ENCODE measurements at places on chromosomes 6 and 20.
A peak's percentile ranks its signal among the peaks of the same experiment; 100 is the strongest.

DNA sequence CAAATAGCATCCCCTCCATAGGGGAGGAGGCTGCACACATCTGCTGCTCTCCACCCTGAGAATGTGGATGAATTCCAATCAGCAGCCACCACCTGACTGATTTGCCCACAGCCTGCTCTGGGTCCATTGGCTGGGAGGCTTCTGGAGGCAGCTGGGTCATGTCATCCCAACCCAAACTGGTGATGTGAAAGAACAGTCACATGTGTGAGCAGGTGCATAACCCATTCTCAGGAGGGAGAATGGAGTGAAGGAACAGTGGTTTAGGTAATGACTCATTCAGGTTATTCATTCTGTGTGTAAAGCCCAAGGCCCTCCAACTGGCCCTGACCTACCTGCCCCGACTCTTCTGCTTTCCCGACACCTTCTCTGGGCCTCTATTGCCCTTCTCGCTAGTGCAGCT is 90.9 kb upstream of the GCM1 start:
- no peak for DNase-seq

DNA sequence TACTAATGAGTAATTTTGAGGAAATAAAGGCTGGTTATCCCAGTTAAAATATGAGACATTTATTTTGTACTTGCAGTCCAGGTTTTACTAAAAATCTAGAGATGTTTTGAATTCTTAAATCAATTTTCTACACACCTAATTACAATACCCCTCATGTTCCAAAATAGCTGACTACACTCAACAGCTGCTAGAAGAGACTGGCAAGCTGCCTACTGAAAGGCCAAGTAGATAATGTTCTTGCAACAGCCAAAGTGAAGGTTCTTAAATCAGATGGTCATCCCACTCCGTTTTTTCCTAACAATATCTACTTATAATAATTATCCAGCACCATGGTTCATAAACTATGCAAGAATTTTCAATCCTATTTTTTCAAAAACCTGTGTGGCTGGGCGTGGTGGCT is 69.0 kb downstream of the DTNBP1 start:
- DNase-seq, result peak; percentile 37

DNA sequence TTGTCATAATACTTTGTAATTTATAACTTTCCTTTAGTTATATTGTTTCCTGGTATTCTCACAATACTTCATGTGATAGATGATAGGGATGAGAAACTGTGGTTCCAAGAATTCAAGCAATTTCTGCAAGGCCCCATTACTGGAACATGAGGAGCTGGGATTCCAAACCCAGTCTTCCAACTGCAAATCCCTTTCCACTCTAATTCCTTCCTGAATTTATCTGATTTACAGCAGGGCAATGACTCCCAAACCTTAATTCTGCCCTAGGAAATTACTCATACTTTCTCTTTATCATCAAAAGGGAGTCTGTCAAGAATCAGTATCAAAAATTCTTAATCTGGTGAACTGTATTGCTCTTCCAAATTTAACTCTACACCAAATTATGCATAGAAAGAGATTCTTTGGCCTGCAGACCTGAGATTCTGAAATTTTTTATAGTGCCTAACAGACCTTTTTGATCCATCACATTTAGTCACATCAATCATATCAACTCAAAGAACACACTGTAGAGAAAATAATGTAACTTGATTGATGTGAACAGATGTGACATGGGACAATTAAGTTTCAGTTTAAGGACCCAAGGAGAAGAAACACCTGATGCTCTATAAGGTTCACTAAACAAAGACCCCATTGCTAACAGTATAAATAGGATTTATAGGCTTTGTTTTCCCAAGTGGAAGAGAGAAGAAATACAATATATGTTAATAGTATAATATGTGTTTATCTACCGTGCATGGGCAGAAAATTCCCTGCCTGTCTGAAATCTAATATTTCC is 41.5 kb upstream of the GJA1 start:
- no peak for DNase-seq

GRCh38 chr20:39835130-39835842 is 853.8 kb downstream of the MAFB start:
- no peak for DNase-seq

GRCh38 chr20:12824328-12825225 is 184.2 kb upstream of the SPTLC3 start:
- no peak for DNase-seq

- DNase-seq, result no peak
These were observed 56.2 kb upstream of the NHSL1 start for GRCh38 chr6:138555421-138555988.

DNA sequence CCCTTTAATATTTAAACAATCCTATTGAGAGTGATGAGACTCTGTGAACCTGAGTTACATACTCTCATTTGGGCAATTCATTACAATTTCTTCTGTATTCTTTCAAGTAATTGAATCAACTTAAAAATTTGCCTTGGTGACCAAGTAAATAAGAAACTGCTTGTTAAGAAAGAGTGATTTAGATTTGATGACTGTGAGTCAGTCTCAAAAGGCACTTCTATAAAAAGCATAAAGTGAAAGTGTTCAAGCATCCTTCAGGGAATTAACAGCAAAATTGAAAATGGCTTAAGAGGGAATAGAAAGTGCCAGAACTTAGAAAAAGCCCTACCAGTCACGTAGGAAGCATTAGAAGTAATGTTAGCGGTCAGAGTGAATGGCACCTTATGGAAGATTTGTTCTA is 654.7 kb downstream of the EPM2A start:
- DNase-seq, result no peak

DNA sequence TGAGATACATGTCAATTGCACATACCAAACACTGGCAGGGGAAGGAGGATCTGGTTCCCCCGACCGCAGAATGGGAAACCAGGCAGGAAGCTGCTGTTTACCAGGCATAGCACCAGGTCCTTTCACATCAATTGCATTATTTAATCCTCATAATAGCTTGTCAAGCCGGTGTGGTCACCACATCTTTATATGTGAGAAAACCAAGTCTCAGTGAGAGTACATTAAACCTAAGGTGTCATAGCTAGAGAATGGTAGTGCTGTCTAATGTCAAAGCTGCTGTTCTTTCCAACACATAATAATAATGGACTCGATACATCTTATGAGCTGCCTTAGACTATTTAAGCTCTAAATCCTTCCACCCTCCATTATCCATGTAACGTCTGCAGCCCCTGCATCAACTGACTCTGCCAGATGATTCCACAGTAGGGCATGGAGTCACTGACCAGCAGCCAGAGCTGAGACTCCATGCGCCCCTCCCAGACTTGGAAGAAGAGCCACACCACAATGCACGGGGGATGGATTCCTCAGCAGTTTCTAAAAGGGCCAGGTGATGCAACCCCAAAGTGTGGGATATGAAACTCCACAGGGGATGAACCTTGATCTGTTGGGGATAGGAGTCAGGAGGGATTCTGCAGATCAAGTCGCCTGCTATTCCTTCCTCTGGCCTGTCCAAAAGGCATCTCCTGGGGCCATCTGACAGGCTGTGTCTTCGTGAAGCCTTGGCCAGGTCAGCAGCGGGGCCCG is 71.8 kb downstream of the GPR6 start:
- no peak for DNase-seq

GRCh38 chr6:74063391-74063790 is 367.4 kb downstream of the CD109 start:
- no peak for DNase-seq

DNA sequence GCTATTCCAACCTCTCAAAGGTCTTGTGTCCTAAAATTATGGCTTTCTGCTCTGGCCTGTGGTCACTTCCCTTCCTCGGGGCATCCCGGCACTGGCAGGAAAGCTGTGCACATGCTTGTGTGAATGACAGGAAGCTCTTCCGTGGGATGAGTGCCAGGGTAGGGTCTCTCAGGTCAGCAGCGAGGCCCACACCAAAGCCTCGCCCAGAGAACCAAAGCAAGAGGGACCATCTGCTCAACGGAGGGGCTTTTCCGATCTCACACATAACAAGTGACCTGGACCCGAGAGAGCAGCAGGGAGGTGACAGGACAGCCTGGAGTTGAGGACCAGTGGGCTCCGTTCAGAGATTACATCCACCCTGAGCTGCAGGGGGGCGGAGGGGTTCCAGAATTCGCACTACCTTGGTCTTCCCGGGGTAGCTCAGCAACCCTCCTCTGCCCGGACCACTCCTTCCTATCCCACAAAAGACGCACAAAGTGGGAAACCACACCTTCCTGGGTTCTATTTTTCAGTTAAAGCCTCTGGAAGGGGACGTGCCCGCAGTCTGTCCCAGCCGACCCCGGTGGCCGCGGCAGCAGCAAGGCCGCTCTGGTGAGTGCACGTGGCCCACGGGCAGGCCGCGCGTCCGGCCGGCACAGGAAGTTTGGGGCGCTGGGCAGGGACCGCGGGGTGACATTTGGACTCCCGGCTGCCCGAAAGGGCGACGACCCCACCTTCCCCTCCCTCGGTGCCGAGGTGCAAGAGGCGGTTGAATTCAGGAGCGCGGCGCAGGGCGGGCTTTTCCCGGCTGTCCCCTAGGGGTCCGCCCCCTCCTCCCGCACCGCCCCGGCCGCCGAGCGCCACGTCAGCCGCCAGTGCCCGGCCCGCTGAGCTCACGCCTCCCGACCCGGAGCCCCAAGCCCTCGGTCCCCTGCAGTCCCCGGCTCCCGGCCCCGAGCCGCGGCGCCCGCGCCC is 988 bp downstream of the TXNDC5 start:
- DNase-seq, result peak; percentile 47

GRCh38 chr6:44456070-44456965 is 68.8 kb downstream of the CDC5L start:
- DNase-seq, result peak; percentile 56

DNA sequence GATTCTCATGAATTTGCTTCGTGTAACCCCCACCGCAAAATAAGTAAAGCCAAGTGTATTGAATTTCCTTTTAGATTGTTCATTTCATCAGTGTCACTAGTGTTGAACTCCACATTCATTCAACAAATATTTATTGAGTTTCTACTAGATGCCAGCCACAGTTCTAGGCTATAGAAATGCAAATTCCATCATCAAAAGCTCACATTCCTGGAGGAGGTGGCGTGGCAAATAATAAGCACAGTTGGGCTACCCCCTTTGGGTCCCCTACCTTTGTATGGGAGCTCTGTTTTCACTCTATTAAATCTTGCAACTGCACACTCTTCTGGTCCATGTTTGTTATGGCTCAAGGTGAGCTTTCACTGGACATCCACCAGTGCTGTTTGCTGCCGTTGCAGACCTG is 12.7 kb upstream of the ME1 start:
- no peak for DNase-seq

DNA sequence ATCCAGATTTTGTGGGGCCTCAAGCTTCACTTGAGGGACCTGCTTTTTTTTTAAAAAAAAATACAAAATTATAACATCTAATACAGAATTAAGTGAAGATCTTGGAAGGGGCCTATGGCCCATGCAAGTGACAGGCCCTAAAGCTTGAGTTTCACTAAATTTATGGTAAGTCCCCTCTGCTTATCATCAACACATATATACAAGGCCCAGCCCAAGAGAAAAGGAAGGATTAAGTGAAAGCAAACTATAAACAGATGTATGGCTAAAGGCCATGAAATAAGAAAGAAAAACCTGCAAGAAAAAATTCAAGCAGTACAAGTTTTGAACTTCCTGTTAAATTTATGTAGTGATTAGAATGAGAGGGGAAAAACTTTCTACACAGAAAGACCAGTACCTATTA is 86.8 kb downstream of the CDC40 start:
- DNase-seq, result no peak

DNA sequence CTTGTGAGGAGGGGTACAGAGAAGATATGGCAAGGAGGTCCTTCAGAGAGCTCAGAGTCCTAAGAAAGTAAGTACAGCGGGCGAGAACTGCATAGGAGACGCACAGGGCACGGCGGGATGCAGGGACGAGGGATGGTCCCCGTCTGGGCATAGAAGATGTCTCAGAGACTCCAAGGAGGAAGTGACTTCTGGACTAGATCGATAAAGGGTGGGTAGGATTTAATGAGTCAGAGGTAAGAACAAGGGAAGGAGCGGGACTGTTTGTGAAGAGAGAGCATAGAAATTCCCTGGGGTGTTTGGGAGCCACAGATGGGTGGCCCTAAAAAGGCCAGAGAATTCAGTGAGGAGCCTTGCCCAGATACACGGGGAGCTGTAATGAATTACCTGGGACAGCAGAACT is 69.1 kb downstream of the FAM120B start:
- DNase-seq, result no peak

DNA sequence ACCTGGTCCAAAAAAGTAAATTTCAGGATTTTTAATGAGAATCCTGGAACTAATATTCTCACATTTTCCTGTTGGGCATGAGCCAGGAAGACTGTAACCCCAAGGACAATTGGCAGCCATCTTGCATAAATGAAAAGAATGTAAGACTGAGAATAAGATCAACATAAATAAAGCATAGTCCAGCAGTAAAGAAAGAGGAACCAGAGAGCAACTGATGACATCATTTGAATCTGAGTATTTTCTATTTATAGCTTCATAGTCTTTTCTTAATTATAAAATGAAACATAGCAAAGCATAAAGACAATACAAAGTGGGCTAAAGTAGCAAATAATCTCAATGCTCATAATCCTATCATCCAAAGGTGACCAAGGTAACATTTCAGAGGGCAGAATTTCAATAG is 26.6 kb upstream of the FBXL4 start:
- DNase-seq, result no peak

GRCh38 chr20:40008177-40008576 is 680.9 kb downstream of the MAFB start:
- peak; percentile 10 for DNase-seq

DNA sequence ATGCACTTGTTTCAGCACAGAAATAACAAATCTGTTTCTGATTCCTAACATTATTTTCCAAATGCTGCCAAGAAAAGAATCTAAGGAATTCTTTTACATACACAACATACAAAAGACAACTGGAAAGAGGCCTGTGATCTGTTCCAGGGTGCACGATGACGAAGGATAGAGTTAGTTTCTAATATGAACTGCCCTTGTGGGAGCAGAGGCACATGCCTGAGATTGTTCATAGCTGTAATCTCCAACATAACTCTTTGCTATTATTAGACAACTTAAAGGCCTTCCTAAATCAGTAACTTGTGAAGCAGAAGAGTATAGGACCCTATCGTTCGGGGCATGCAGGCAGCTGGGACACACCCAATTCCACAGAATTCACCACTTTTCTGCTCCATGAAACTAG is 41.2 kb upstream of the NHSL1 start:
- peak; percentile 96 for DNase-seq

DNA sequence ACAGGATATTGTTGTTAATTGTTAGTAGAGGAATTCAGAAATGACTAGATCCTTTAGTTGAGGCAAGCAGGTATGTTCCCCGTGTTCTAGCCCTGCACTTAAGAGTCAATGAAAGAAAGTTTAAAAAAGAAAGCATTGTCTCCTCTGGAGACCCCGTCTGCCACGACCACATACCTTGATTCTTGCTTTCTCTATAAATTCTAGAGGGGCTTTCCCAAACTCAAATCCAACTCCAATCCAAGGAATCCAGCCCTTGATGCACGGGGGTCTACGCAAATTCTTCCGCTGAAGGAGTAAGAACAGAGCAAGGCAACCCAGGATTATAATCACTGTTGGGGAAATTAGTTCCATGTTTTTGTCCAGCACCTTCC is 401 bp downstream of the CYP39A1 start:
- no peak for DNase-seq

GRCh38 chr6:38549795-38550194 is 89.9 kb downstream of the BTBD9 start:
- DNase-seq, result no peak
